ENCODE measurements at places on chromosomes 1 and 21.
A peak's percentile ranks its signal among the peaks of the same experiment; 100 is the strongest.

- H3K27me3 ChIP-seq: no peaks in the 10 kb centered on the region
- H3K36me3 ChIP-seq: no peaks in the 10 kb centered on the region
- H3K27ac ChIP-seq: no peak overlapping the region
- H3K4me3 ChIP-seq: no peak overlapping the region
Observed at GRCh38 chr1:178644308-178645120, 80.5 kb upstream of the RALGPS2 start.

GRCh38 chr1:238621405-238621804 is 730.7 kb upstream of the ZP4 start:
- no peaks in the 10 kb centered on the region for H3K27me3 ChIP-seq
- H3K27ac ChIP-seq: no peak overlapping the region
- H3K4me1 ChIP-seq: no peaks in the 10 kb centered on the region
- H3K4me3 ChIP-seq: no peak overlapping the region
- no peaks in the 10 kb centered on the region for H3K36me3 ChIP-seq

GRCh38 chr1:85976516-85977205 is 179.9 kb downstream of the COL24A1 start:
- no peaks in the 10 kb centered on the region for H3K36me3 ChIP-seq
- peak; percentile 6 for DNase-seq
- no peak overlapping the region for H3K27ac ChIP-seq
- no peaks in the 10 kb centered on the region for H3K4me1 ChIP-seq
- no peak overlapping the region for H3K4me3 ChIP-seq
- no peaks in the 10 kb centered on the region for H3K27me3 ChIP-seq

DNA sequence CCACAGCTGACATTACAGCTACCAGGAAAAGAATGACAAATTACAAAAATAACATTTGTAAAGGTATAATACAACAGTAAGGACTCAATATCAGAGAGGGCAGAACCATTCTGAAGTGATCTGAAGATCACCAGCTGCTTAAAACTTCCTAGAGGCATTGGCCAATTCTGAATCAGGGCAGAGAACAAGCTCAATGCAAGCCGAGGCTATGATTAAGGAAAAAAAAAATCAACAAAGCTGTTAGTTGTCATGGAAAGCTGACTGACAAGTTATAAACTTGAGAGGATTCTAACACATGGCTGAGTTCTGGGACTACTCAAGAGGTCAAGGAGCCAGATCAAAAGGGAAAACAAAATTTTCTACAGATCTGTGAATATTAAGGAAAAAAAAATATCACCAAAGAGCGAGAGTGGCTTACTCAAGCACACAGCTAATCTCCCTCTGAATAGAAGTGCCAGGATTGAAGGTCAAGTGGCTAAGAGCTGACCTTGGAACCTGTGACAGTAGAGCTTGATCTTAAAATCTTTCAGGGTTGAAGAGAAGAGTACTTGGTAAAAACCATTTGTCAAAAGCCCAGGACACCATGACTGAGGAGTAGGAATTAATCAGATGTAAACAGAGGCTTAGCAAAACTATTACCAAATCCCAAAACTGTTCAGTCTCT is 383.4 kb downstream of the USP25 start:
- no peak for DNase-seq
- H3K4me1 ChIP-seq: no peaks in the 10 kb centered on the region
- no peaks in the 10 kb centered on the region for H3K27me3 ChIP-seq
- no peak overlapping the region for H3K4me3 ChIP-seq
- H3K27ac ChIP-seq: no peak overlapping the region
- H3K36me3 ChIP-seq: no peaks in the 10 kb centered on the region

- DNase-seq: peak; percentile 52
- peaks cover 7% of the 10 kb centered on the region for H3K36me3 ChIP-seq
- peaks cover 9% of the 10 kb centered on the region for H3K27me3 ChIP-seq
- peaks cover 30% of the 10 kb centered on the region for H3K4me1 ChIP-seq
- peak overlapping the region; percentile 90 for H3K27ac ChIP-seq
- peak overlapping the region; percentile 95 for H3K4me3 ChIP-seq
Observed at GRCh38 chr1:6612641-6613360, 730 bp upstream of the PHF13 start.

GRCh38 chr21:27406300-27407009 is 439.6 kb upstream of the ADAMTS5 start:
- H3K36me3 ChIP-seq: no peaks in the 10 kb centered on the region
- H3K27ac ChIP-seq: peak overlapping the region; percentile 34
- DNase-seq: no peak
- H3K4me1 ChIP-seq: peaks cover 5% of the 10 kb centered on the region

DNA sequence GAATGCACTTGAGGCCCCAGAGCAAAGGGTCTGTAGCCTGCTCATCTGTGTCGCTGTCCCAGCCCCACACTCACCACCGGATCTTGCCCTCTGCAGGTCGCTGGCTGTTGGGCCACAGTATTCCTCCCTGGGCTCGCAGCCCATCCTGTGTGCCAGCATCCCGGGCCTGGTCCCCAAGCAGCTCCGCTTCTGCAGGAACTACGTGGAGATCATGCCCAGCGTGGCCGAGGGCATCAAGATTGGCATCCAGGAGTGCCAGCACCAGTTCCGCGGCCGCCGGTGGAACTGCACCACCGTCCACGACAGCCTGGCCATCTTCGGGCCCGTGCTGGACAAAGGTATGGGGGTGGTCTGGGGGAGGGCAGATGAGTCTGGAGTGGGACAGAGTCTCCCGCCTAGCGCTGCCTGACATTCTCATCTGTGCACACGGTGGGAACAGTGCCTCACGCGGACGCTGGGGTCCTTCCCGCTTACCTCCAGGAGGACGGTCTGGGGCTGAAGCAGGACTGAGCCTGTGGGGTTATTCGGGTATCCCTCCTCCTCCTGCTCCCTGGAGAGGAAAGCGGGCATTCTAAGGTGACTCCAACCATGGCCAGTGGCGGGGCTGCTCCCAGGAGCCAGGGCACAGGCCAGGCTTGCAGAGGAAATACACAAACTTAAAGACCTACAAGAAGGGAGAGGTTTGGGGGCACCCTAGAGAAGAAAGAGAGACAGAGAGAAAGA is 15.9 kb downstream of the WNT3A start:
- no peaks in the 10 kb centered on the region for H3K4me1 ChIP-seq
- DNase-seq: peak; percentile 19
- H3K4me3 ChIP-seq: no peak overlapping the region
- no peaks in the 10 kb centered on the region for H3K27me3 ChIP-seq

DNA sequence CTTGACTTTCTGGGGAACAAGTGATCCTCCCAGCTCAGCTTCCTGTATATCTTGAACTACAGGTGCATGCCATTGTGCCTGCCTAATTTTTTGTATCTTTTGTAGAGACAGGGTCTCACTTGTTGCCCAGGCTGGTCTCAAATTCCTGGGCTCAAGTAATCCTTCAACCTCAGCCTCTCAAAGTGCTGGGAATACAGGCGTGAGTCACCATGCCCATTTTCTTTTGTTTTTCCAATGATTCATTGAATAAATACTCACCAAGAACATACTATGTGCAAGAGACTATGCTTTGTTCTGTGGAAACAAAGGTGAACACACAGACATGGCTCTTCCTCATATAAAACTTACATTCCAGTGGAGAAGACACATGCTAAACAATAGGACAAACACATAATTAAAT is 407.8 kb upstream of the DAB1 start:
- H3K27ac ChIP-seq: no peak overlapping the region
- no peaks in the 10 kb centered on the region for H3K27me3 ChIP-seq
- no peaks in the 10 kb centered on the region for H3K36me3 ChIP-seq
- no peaks in the 10 kb centered on the region for H3K4me1 ChIP-seq
- DNase-seq: no peak
- no peak overlapping the region for H3K4me3 ChIP-seq
